ENCODE measurements at places on chromosomes 12 and 14. TPM values are rescaled to one million over a fixed set of nuclear protein-coding genes. Genes with fewer than 3 reads are reported as not detected.

The PTPRR gene
- not detected for polyA plus RNA-seq

- no peak for DNase-seq
These were observed 100.3 kb downstream of the GTF2A1 start for GRCh38 chr14:81120501-81120900.

GRCh38 chr14:70962935-70963334 lies 55.7 kb downstream of the PCNX1 start:
- DNase-seq = no peak

GRCh38 chr12:131825146-131825892 lies 2.9 kb upstream of the MMP17 start:
- no peak for DNase-seq

The SERPINA1 gene
- 1.6 TPM for polyA plus RNA-seq

The TRIAP1 gene
- 63.7 TPM for polyA plus RNA-seq
